ENCODE measurements at places on chromosomes 3 and 15.

DNA sequence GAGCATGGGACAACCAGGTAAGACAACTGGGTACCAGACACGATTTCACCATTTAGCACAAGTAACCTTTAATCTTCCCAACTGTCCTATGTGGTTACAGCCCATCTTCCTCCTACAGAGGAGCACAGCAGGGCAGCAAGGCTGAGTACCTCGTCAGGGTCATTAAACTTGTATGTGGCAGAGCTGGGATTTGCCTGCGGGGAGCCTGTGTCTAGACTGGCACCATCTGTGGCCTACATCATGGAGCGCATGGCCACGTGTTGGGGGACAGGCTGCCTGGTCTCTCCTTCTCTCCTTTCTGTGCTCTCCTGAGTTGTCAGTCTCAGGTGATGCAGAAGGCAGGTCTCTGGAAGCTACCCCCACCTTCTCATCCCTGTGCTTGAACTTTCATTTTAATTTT lies 32.2 kb downstream of the GOLGA6A start:
- DNase-seq, result no peak

- no peak for DNase-seq
Observed at GRCh38 chr3:170660139-170660538, 74.3 kb upstream of the SLC7A14 start.

- DNase-seq, result no peak
Observed at GRCh38 chr15:44381236-44381635, 46.2 kb upstream of the CTDSPL2 start.

- no peak for DNase-seq
Observed at GRCh38 chr3:50815844-50816243, 141.1 kb downstream of the DOCK3 start.

GRCh38 chr3:16510620-16511319 lies 2.7 kb downstream of the RFTN1 start:
- no peak for DNase-seq

All from stimulated activated CD4-positive, alpha-beta T cell treated with anti-CD3 and anti-CD28 coated beads, Interleukin-4, amount 100 ng/mL, for 4 hours (primary cell).